RPMI7951 (cell line): ENCODE measurements at places on chromosomes 16 and 17.

DNA sequence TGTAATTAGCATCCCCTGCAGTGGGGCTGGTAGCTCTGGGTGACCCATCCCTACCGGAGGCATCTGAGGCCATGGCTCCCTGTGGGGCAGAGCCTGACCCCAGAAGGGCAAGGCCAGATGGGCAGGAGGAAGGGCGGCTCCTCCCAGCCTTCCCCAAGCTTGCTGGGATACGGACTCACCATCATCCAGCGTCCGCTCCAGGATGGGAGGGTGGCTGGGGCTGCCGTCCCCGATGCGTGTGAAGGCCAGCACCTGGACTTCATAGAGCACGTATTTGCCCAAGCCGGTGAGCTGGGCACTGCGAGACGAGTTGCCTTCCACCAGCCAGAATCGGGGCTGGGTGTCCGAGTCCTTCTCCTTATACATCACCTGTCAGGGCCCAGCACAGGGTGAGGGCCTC, 81.6 kb upstream of the CDC42EP4 start:
- no peak for DNase-seq

DNA sequence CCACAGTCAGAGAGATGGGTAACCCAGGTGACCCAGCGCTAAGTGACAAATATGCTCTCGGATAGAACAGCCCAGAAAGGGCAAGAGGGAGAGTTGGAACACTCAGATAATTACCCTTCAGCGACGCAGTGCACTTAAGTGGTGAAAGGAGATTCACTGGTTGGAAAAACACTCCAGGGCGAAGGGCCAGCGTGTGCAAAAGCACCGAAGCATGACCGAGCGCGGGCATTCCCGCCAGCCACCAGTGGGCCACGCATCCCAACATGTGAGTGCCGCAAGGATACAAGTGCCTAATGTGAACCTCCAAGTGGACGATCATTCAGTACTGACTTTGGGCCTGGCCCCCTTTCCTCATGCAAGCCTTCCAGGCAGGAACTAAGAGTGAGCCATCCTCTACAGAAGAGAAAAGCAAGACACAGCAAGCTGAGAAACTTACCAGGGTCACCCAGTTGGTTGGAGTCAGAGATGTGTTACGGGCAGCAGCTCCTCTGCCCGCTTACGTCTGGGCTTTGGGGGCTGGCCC, 258.4 kb downstream of the C16orf95 start:
- no peak for DNase-seq

DNA sequence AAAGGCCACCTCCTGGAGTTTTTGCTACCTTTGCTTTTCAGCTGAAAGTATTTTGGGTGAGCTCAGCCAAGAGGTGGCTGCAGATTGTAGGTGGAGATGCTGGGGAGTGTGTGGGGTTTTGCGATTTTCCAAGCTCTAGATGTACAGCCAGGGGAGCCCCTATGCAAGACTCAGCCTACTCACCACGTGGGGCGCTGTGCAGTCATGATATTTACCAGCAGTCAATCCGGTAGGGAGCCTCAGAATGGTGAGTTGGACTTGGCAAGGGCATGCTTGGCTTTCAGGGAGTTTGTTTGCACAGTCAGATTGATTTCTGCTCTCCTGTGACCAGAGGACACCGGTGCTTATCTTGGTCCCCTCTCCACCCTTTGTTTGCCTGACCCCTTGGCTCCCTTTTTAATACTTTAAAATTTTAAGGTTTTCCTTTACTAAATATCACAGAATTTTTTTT, 175.3 kb downstream of the UTP18 start:
- DNase-seq: peak; percentile 39

- peak; percentile 26 for DNase-seq
Measured at GRCh38 chr16:88570691-88571092, 489 bp downstream of the ZC3H18 start.

- peak; percentile 50 for DNase-seq
Measured at GRCh38 chr17:4604111-4604644, 19.8 kb downstream of the SMTNL2 start.

DNA sequence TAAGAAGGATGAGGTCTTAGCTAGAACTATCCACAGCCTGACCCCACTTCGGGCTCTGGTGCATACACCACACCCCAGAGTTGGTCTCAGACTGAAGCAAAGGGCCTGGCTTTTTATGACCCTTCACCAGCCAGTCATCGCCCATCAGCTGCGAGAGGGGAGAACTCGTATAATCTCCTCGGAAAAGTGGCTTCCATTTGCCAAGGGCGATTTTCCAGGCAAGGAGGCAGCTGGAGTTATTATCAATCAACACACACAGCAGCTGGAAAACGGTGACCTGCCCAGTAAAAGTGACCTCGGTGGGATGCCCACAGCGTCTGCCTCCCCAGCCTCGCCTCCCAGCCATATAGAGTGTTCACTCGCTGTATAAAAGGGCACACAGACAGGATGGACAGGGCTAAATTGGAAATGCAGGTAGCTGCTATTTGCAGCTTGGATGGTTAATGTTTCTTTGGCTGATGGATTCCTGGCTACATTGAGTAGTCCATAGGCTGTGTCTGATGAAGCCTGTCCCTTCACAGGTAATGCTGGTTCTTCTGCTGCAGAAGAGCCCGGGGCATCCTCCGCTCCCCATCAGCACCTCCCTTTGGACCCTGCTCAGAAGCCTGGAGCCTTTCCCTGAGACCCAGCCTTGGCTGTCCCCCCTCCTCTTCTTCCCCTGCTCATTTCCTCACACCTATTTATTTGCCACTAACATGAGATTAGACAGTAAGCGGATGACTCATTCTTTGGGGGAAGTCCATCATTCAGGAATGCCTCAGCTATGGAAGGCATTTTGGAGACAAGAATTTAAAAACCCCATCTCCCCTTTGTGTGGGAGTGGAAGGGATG, 45.7 kb downstream of the TMEM186 start:
- DNase-seq: peak; percentile 68

- DNase-seq: no peak
Measured at GRCh38 chr16:90084215-90084950, 7.3 kb upstream of the PRDM7 start.

DNA sequence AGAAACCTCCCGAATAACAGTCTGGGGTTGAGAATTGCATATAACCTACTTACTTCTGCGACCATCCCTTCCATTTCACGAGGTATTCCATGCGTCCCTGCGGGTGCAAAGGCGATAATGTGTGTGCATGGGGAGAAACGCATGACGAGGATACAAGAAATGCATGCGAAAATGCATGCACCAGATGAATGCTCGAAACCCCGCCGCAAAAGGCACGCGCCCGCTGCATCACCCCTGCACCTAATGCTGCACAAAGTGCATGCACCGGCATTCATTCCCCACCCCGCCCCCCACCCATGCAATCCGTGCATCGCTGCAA, 474 bp downstream of the CBX8 start:
- no peak for DNase-seq

- no peak for DNase-seq
Measured at GRCh38 chr17:72953621-72954020, 138.9 kb downstream of the SLC39A11 start.

- no peak for DNase-seq
Measured at GRCh38 chr17:65537845-65538674, 23.4 kb downstream of the AXIN2 start.

DNA sequence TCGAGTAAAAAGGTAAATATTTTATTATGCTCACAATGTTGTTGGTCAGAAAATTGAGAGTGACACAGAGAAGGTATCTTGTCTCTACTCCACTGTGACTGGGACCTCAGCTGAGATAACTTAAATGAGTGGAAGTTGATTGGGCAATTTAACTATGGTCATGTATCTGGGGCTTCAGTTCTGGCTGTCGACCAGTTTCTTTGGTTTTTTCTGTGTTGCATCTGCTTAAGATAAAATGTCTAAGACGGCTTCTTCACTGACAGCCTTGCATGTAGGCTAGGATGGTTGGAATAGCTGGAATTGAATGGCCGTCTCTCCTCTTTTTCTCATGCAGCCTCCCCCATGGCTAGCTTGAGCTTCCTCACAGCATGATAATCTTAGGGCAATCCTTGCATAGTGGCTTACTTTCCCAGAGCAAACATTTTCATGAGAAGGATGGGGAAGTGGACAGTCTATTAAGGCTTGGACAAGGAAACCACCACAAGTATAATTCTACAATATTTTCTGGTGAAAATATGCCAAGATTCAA, 433.7 kb downstream of the KIF2B start:
- DNase-seq: no peak

- no peak for DNase-seq
Measured at GRCh38 chr17:78735832-78736525, 46.1 kb downstream of the CYTH1 start.

GRCh38 chr17:62163847-62164246, 98.8 kb upstream of the MED13 start:
- DNase-seq: no peak

DNA sequence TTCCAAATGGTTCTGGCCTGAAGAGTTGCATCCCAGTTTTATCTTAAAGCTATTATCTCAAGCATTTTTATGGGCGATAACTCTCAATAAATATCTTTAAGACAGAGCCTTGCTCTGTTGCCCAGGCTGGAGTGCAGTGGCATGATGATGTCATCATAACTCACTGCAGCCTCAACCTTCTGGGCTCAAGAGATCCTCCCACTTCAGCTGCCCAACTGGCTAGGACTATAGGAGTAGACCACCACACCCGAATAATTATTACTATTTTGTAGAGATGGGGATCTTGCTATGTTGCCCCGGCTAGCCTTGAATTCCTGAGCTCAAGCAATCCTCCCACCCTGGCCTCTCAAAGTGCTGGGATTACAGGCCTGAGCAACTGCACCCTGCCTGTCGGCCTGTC, 26.1 kb upstream of the CYTH1 start:
- DNase-seq: peak; percentile 12

DNA sequence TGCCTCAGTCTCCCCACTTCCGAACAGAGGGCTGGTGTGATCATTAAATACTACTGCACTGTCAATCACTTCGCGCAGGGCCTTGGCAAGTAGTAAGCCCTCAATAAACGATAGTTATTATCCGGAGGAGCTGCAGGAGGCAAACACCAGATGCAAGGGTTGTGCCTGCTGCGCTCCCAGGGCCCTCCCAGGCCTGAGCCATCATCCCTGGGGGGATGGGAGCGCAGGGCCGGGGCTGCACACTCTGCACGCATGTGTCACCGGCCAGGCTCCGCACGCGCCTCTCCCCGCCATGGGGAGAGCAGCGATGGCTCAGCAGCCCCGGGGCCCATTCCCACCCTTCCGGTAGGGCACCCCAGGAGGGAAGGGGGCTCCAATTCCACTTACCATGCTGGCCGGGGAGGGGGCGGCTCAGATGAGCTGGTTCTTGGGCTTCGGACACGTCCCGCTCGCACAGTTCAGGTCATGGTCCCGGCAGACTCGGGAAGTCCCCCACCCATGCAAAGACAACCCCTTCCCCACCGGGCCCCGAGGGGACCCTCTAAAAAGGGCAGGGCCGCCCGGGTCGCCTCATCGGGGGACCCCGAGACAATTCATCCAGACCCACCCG, 681 bp downstream of the XPO6 start:
- DNase-seq: peak; percentile 82

DNA sequence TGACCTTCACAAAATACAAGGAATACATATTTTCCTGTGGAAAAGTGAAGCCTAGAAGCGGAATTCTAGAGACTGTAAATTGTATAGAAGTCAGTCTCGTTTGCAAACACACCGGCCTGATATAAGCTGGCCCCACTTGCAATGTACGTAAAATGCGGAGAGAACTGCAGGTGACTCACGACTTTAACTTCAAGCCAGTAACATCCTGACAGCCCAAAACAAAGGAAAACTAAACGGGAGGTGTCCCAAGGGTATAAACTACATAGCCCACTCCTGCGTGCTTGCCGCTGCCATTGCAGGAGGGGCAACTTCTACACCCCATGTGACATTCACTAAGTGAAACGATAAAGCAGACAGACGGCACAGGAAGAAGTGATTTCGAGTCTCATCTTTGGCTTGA, 101.6 kb downstream of the CYTH1 start:
- DNase-seq: peak; percentile 42

- no peak for DNase-seq
Measured at GRCh38 chr17:27429666-27430382, 26.4 kb upstream of the KSR1 start.

GRCh38 chr17:80393961-80394360, 21.0 kb upstream of the ENDOV start:
- no peak for DNase-seq

DNA sequence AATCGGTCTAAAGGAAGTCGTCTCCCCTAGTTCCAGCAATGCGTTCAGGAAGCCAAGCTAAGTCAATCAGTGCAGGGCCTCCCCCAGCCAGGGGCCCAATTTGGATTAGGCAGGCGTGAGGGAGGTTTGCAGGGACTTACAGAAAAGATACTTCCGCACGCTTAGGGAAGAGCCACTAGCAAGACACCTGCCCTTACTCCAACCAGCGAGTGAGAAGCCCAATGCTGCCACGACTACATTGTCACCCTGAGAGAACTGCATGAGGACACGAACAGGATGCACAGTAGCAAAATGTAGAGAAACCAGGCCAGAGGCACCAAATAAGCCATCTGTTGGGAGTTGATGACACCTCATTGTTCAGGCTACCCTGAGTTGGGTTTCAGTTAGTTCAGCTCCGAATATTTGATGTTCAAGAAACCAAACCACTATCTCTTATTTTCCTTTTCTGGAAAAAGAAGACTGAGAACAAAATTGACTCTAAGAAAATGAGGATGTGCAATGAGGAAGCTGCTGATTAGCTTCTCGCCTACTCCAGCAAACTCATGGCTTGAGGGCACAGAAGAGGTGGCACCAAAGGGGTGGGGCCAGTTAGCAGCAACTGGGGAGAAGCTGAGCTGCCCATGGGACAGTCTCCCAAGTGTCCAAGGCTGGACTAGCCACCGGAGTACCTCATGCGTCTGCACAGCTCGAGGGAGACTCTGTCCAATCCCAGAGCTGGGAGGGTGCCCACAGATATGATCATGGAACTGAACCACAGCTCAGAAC, 29.3 kb downstream of the TK2 start:
- DNase-seq: peak; percentile 71

DNA sequence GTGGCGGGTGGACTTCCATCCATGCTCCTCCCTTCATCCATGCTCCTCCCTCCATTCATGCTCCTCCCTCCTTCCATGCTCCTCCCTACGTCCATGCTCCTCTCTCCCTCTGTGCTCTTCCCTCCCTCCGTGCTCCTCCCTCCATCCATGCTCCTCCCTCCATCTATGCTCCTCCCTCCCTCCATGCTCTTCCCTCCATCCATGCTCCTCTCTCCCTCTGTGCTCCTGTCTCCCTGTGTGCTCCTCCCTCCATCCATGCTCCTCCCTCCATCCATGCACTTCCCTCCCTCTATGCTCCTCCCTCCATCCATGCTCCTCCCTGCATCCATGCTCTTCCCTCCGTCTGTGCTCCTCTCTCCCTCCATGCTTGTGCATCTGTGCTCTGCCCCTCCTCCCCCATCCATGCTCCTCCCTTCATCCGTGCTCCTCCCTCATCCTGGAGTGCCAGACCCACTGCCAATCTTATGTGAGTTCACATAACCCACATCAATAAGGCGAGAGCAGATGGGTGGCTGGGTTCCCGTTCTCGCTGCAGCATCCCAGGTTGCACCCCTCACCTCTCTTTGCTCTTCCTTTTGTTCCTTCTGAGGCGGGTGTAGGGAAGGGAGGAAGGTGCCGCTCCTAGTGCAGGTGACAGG, 22.8 kb downstream of the KSR1 start:
- DNase-seq: no peak

GRCh38 chr16:74201576-74201975, 95.0 kb upstream of the PSMD7 start:
- DNase-seq: no peak

DNA sequence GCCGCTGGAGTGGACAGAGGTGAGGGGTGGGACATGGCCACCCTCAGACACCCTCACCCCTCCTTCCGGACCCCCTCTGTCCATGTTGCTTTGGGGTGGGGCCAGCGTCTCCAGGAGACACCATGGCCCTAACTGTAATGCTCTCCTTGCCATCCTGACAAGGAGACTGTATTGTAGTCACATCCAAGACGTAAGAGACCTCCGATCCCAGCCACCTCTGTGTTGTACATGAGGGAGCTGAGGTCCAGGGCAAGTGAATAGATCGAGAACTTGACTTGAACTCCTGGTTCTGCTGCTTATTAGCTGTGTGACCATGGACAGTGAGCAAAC, 30.2 kb downstream of the POLR3E start:
- no peak for DNase-seq
